ENCODE measurements at places on chromosomes 7 and 10. TPM values are rescaled to one million over a fixed set of nuclear protein-coding genes. Genes with fewer than 3 reads are reported as not detected.

Gene AGR2
- total RNA-seq = 0.51 TPM

Gene HGF
- 3.4 TPM for total RNA-seq

Gene HOXA9
- total RNA-seq = 9.0 TPM

Gene LIPK
- not detected for total RNA-seq

Gene PUS7
- total RNA-seq = 35.1 TPM

Gene CCNJ
- total RNA-seq = 36.9 TPM

Gene GAD2
- total RNA-seq = not detected

Gene KIF20B
- total RNA-seq = 7.0 TPM

Gene ELN
- total RNA-seq = 5.4 TPM

Gene GPR146
- 69.9 TPM for total RNA-seq

Gene ZNF655
- 10.9 TPM for total RNA-seq

Gene SGMS1
- 69.3 TPM for total RNA-seq

Gene GDF2
- not detected for total RNA-seq

Gene PLEKHS1
- total RNA-seq = not detected

Gene ACTA2
- 13.1 TPM for total RNA-seq

Gene SMKR1
- 0.09 TPM for total RNA-seq

Data from dermis blood vessel endothelial cell (primary cell).